ELF-1 (cell line): ENCODE measurements at places on chromosomes 3 and 15.

GRCh38 chr3:154614601-154615000 lies 184.6 kb upstream of the GPR149 start:
- no peak for DNase-seq

GRCh38 chr3:113174801-113175485 lies 36.4 kb upstream of the BOC start:
- no peak for DNase-seq

- no peak for DNase-seq
Measured at GRCh38 chr3:46585799-46586693, 19.9 kb upstream of the LRRC2 start.

DNA sequence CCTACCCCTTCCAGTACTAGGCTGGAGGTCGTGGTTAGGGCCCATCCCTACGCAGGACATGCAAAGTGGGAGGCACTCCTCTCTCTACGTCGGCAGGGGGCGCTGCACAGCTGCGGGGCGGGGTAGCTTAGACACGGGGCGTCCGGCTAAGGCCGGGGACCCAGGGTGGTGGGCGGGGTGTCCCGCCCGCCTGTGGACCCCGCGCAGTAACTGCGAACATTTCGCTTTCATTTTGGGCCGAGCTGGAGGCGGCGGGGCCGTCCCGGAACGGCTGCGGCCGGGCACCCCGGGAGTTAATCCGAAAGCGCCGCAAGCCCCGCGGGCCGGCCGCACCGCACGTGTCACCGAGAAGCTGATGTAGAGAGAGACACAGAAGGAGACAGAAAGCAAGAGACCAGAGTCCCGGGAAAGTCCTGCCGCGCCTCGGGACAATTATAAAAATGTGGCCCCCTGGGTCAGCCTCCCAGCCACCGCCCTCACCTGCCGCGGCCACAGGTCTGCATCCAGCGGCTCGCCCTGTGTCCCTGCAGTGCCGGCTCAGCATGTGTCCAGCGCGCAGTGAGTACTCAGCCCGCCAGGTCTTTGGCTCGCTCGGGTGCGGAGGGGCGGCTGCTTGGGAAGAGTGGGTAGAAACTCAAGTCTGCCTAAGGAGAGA lies at the start of gene IL12A:
Gene IL12A (plus strand): TSS at position 219 of the 655 bp plus-strand sequence.
- peak; percentile 81 for DNase-seq

- DNase-seq: peak; percentile 39
Measured at GRCh38 chr3:195815169-195815771, 3.5 kb upstream of the MUC4 start.

DNA sequence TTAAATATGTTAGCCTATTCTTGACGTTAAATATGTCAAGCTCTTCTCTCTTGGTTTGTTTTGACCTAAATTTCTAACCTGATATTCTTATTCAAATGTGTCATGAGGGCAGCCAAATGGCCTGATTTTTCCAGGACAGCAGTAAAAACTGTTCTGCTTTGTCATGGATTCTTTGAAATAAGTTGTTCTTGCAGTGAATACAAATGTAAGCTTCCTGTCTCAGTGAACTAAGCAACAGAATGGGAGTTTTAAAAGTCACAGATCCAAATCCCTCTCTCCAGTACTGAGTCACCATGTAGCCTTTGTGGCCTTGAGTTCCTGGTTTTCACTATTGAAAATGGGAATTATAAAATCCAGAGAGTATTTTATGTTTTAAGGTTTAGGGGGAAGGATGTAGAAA lies 301.8 kb downstream of the NLGN1 start:
- no peak for DNase-seq

DNA sequence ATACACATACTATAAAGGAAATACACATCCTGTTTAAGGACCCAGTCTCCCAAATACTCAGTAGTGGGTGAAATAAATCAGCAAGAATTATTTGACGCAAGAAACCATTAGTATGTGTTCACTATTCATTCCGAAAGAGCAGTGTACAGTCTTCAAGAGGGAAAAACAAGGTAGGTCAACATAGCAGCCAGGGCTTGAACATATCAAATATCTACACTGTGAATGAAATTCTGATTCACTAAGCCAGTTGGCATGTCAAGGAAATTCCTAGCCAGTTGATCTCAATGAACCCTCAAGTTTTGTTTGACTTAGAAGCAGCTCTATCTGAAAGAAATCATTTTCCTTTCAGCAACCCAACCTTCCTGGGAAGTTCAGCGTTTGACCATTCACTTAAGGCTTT lies 99.0 kb downstream of the CNTN3 start:
- no peak for DNase-seq

DNA sequence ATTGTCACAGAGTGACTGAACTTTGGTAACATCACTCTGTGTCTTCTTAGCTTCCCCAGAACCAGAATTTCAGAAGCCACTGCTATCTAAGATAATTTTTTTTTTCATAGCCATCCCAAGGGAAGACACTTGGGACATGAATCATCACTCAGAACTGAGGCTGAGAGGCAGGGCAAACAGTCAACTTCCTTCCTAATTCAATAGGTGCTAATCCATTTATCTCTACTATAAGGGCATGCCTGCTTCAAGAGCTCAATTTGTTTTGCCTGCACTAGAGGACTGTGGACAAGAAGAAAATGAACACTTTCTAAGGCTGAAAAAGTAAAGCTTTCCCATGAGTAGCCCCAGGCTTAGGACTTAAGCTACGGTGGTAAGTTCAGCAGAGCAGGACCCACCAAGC lies 56.7 kb upstream of the MYRIP start:
- DNase-seq: no peak
